MCF 10A (cell line): ENCODE measurements at places on chromosomes 13 and 19. TPM values are rescaled to one million over a fixed set of nuclear protein-coding genes. Genes with fewer than 3 reads are reported as not detected.

The EFNA2 gene
- not detected in 2 replicates for total RNA-seq

The TMEM38A gene
- 2.1 and 4.5 TPM in 2 replicates for total RNA-seq

The PABPC3 gene
- 0.72 and 0.96 TPM in 2 replicates for total RNA-seq

The ESD gene
- 82.7 and 105 TPM in 2 replicates for total RNA-seq

The ZNF575 gene
- total RNA-seq, result 0.81 and 1.1 TPM in 2 replicates

- no peaks in the 10 kb centered on the region for H3K4me1 ChIP-seq
- no peak for DNase-seq
- H3K36me3 ChIP-seq, result no peaks in the 10 kb centered on the region
- H3K4me3 ChIP-seq, result no peak overlapping the region
These were observed 159.1 kb downstream of the GPC5 start for GRCh38 chr13:91557328-91558090.
